ENCODE measurements at places on chromosomes 13 and 19.

DNA sequence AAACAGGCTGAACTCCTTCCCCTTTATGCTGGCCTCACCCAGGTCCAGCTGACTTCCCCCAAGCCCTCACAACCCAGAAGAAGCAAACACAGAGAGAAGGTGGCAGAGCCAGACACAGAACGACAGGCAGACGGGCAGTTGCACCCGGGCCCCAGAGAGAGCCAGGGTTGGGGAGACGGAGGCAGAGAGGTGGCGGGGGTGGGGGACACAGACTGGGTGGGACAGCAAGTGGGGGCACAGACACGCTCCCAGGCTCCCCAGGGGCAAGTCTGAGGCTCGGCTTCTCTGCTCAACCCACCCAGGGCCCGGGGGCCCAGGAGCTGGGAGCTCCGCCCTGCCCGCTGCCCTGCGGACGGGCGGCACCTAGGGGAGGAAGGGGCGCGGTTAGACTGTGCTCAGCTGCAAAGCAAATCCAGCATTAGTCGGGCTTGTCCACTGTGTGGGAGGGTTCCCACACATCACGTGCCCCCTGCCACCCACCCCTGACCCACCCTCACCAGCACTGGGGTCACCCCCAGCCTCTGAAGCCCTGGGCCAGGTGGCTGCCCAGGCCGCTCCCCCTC lies 31.3 kb upstream of the ASF1B start:
- DNase-seq = no peak

DNA sequence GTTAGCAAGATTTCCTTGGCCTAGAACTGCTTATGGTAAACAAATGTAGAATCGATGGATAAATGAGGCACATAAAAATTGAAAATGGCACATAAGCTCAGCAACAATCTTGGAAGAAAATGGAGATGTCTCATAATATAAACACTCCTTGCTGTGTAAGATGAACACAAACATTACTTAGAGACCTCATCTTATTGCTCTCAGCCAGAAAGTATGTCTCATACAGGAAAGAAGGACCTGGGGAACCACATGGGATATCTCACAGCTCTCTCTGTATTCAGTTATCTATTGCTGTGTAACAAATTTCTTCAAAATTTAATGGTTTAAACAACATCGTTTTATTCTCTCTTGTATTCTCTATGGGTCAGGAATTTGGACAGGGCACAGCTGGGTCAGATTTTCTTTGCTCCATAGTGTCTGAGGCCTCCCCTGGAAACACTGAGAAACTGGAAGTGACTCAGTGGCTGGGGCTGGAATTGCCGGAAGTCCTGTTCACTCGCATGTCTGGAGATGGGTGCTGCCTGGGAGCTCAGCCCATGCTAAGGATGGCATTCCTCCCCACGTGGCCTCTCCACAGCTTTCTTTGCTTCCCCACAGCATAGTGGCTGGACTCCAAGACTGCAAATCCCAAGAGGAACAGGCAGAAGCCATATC lies 105.1 kb downstream of the NUFIP1 start:
- no peak for DNase-seq

DNA sequence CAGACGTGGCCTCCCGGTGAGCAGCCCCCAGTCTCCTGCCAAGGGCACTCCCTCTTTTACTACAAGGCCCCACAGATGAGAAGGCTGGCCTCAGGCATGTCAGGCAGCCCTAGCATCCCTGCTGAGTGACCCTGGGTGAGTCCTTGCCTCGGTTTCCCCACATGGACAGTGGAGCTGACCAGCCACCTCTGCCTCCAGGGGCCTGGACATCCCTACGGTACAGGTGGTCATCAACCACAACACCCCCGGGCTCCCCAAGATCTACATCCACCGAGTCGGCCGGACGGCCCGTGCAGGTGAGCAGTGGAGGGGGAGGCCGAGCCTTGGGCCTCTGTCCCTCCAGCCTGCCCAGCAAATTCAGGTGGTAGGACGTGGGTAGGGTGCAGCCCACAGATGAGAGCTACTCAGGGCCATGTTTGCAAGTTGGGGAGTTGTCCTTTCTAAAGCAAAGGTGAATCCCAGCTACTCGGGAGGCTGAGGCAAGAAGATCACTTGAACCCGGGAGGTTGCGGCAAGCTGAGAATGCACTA lies 5.2 kb downstream of the DDX49 start:
- DNase-seq = no peak

DNA sequence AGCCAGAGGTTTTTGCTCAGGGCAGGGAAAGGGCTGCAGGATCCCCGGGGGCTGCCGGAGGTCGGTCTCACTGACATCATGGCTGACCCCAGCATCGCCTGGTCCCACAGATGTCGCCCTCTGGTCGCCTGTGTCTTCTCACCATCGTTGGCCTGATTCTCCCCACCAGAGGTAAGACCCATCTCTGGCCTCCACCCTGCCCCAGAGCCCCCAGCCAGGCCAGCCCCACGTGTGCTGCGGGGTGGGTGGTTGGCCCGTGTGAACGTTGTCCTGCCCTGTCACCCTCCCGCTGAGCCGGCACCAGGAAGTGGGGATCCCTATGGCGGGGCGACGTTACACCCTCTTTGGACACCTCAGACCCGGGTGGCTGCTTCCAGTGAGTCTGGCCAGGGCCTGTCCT lies 906 bp downstream of the FXYD5 start:
- DNase-seq = no peak

GRCh38 chr19:1366296-1366695 lies 17.4 kb upstream of the NDUFS7 start:
- no peak for DNase-seq

DNA sequence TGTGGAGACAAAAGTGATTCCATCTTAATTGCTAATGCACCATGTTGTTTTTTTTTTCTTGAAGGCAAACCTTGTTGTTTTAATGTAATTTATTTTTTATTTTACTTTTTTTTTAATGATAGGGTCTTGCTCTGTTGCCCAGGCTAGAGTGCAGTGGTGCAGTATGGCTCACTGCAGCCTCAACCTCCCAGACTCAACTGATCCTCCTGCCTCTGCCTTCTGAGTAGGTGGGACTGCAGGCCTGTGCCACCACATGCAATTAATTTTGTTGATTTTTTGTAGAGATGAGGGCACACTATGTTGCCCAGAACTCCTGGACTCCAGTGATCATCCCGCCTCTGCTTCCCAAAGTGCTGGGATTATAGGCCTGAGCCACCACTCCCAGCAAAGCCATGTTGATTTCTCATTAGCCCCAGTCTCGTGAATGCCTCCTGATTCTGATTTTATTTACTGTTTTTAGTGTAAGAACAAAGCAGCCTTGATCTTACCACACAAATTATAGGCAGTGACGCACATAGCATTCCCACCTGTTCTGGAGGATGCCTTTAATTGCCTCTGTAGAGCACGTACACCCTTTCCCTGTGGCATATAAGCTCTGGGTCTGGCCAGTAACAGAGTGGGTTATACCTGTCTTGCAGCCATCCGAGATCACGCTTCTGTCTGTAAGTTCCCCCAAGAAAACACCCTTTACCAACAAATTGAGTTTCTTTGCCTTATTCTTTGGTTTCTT lies 150.4 kb downstream of the GGACT start:
- DNase-seq = no peak

GRCh38 chr13:45479661-45480060 lies 14.9 kb downstream of the COG3 start:
- no peak for DNase-seq

DNA sequence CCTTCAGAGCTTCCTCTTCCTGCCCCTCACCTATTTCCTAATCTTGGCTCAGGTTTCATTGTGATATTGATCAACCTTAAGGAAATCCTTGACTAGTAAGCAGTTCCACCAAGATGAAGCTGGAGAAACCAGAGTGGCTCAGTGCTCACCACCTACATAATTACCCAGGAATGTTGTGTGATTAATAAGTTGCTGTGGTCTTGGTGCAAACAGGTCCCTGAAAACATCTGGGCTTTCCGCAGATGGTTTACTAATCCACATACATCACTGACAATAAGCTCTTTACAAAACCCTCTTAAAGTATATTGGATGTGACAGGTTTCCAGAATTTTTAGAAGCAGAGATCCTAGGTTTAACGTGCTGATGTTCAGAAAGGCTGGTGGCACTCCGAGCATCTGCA lies 8.6 kb upstream of the SERP2 start:
- no peak for DNase-seq

- DNase-seq = no peak
Observed at GRCh38 chr19:33706631-33707030, 84.9 kb downstream of the CHST8 start.

GRCh38 chr13:109626386-109627171 lies 159.8 kb downstream of the IRS2 start:
- DNase-seq = no peak

DNA sequence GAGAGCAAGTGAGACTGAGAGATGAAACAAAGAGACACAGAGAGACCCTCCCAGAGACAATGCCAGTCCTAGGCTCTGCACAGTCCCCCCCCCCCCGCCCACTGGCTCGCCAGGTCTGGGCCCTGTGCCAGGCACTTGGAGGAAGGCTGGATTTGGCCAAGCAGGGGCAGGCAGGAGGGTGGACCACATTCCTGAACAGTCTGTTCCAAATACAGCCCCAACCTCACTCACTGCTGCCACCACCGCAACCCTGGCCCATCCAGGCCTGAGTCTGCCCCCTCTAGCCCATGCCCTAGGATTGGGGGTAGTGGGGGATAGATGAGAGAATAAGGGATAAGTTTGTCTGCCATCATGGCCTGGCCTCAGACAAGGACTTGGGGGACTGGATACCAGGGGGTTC lies 19.0 kb downstream of the CYP2F1 start:
- DNase-seq = no peak

DNA sequence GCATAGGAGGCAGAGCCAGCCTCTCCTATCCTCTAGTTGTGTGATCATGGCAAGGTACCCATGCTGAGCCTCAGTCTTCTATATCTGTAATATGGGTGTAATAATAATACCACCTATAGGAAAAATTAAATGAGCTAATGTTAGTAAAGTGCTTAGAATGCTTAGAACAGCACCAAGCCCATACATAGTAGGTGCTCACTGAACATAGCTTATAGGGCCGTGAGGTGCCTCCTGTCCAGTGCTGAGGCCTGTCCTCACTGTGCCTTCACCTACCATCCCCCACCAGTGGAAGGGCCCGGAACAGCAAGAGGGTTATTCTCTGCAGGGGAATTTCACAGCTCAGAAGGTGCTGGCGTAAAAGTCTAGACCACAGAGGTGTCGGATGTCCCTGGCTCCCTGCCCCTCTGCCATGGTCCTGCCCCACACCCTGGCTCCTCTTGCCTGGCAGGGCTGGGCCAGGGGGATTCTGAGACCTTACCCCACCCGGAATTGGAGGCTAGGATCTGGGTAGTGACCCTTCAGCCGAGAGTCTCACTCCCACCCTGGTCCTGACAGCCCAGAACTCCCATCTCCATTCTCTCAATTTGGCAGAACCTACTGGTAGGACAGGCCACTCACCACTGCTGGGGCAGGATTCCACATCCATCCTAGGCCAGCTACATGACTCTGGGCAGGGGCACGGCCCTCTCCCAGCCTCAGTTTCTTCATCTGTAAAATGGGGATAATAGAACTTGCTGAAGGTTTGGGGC lies 2.2 kb upstream of the SCN1B start:
- no peak for DNase-seq

DNA sequence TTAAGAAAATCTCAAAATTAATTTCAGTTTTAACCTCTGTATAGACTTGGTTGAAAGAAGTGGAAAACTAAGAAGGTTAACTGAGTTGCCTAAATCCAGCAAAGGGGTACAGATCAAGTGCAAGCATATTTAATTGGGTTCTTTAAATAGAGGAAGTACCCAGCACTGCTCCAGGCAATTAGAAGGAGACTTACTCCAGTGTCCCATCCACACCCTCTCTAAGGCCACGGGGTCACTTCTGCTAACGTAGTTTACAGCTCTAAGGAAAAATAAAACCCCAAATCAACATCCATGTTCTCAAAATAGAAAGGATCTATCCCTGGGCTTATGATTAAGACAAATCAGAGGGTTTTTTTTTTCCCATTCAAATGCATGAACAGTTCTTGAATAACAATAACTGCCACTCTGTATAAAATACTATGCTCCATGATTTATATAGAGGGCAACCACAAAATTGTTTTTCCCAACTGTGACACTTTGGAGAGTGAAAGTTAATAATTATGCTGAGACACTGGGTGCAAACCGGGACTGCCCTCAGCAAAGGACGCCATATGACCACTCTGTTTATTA lies 4.6 kb downstream of the FRY start:
- DNase-seq = no peak

GRCh38 chr13:46687810-46688209 lies 109.2 kb downstream of the ESD start:
- DNase-seq = no peak

DNA sequence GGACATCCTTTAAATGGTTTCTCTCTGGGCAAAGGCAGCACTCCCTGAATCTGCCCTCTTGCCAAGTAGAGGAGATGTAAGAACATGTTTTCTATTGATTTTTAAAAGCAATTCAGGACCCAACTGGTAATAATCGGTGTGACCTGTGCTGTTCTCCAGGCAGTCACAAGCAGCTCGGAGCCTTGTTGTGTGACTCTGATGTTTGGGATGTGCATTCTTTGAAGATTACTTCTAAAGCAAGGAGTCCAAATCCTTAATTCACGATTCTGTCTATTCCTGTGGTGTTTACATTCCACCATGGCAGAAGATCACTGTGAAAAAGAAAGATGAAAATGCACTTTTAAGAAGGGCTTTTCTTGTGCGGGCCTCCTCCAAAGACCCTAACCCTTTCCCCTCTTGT lies 122.3 kb upstream of the ZNF536 start:
- DNase-seq = no peak

GRCh38 chr19:45314708-45315245 lies 7.9 kb downstream of the CKM start:
- no peak for DNase-seq

DNA sequence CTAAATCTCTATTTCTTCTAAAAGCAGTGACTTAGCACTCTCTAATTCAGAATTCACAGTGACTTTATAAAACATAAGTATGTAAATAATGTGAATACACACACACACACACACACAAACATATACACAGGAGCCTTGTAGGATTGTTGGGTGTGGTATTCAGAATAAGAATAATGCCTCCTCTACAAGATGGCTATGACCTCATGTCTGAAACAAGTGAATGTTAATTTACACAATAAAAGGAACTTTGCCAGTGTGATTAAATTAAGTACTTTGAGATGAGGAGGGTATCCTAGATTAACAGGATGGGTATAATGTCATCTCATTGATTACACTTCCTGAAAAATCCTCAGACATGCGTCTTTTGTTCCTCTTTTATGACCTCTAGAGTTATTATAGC lies 234.6 kb downstream of the SLITRK6 start:
- DNase-seq = no peak

DNA sequence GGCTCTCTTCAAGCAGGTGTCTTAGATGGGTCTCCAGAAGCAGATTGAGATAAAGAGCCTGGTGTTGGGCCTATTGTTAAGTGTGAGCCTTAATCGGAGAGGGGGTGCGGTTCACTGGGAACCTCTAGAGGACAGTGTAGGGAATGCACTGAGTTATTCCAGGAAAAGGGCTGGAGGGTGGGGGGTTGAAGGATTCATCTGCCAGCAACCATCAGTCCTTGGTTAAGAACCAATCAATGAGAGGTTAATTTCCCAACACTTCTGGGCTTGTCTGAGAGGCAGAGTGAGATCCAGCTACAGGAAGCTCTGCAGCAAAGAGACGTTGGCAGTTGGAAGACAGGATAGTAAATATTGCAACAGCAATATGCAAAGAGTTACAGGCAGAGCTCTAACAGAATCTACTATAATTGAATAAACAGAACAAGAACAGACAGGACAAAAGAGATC lies 28.7 kb downstream of the CYP4F2 start:
- no peak for DNase-seq

GRCh38 chr13:61204025-61204424 lies 211.6 kb downstream of the PCDH20 start:
- no peak for DNase-seq

Data from stimulated activated CD8-positive, alpha-beta memory T cell treated with anti-CD3 and anti-CD28 coated beads, Interleukin-7, amount 100 ng/mL, for 48 hours (primary cell).